ENCODE measurements at places on chromosomes 6 and 20.

GRCh38 chr6:154632119-154632518 is 101.1 kb upstream of the SCAF8 start:
- DNase-seq: peak; percentile 48

GRCh38 chr6:154402081-154402780 is 45.6 kb upstream of the IPCEF1 start:
- no peak for DNase-seq

DNA sequence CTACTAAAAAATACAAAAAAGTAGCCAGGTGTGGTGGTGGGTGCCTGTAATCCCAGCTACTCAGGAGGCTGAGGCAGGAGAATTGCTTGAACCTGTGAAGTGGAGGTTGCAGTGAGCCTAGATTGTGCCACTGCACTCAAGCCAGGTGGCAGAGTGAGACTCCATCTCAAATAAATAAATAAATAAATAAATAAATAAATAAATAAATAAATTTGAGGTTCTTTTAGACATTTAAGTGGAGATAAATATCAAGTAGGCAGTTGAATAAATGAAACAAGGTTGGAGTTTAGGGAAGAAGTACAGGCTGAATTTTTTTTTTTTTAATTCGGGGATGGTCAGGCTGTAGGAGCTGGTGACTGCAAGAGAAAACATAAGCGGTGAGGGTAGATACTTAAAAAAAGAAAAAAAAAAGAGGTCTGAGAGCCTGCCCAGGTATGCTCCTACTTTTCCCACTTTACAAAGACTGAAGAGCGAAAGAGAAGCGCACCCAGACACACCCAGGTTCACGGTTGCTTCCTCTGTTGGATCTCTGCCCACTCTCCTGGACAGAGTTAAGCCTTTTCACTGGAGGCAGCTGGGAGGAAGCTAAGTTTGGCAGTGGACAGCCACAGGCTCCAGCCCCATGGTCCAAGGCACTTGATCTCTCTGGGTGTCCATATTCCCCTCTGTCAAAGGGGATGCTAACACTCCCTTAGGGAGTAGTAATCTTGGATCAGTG is 100.9 kb upstream of the PRDM1 start:
- DNase-seq: no peak

DNA sequence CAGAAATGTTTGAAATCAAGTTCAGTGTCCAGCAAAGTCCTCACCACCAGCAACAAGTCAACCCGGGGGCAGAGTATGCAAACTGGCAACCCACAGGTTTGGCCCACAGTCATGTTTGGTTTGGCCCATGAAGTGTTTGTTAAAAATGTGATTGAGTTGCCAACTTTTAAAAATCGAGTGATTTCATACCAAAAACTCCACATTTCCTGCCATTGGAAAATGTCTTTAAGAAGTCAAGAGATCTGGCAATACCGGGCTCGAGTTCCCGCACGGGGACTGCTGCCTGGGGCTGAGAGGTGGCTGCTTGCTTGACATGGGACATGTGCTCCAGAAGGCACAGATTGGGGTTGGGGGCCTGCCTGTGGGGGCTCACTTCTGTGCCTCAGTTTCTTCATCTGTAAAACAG is 36.1 kb downstream of the PREX1 start:
- peak; percentile 72 for DNase-seq

DNA sequence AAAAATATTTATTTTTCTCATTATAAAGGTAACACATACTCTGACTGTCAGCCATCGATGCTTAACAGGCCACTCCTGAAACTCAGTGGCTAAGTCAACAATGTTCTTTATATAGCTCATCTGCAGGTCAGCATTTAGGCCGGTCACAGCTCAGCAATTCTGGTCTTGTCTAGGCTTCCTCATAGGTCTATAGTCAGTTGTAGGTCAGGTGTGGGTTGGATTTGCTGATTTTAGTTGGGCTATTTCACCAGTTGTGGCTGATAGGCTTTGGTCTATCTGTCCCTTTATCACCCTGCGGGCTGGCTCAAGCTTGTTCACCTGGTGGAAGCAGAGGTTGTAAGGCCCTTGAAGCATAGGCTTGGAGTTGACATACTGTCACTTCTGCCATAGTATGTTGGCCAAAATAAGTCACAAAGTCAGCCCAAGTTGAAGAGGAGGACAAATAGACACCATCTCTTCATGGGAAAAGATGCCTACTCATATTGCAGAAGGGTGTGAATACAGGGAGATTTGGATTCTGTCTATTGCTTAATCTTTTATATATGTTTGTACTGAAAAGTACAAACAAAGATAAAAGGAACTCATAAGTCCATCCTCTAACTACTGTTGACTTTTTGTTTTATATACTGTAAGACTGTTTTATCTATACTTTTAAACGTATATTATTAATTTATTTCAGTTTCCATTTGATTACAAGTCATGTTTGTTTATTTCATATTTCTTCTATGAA is 75.0 kb downstream of the BCKDHB start:
- DNase-seq: no peak

DNA sequence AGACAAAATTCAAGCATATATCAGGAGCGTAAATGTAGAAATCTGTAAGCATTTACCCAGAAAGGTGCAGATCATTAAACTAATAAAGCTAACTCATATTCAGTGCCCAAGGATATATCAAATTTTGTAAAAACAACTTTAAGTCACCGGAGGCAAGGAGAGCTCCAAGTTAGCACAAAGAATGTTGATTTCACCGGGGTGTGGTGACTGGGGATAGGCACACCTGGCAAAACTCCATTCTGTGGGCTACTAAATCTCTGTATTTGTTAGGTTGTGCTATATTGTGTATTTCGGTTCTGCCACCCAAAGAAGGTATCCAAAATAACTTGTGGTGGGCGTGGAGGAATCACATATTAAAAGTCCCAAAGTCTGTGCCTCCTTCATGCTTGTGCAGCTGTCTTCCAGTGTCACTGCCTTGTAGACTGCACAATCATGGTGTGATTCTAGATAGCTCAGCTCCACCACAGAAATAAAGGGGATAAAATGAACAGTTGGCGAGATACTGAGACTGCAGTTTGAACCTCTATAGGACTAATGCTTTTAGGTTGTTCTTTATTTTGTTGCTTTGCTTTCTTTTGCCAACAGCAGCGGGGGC is 111.6 kb downstream of the GMDS start:
- DNase-seq: no peak

DNA sequence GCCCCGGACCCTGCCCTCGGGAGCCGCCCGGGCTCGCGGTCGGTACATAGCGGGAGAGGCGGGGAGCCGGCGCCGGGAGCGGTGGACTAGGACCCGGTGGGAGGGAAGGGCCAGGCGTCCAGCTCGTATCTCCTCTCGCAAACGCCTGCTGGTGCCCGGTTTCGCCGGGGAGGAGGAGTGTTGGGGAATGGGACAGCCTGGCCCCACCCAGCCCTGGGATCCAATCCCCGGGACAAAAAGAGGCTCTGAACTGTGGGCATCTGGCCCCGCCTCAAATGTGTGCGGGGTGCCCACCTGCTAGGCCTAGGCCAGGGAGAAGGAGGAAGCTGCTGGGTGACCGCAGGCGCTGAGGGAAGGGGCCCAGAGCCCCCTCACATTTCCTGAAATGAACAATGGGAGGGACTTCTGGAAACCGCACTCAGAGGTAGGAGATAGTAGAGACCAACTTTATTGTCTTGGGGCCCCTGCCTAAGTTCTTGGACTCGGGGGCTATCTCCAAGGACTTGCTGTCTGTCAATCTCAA is at the start of gene KCNK17:
Gene KCNK17 (minus strand): TSS at position 147 of the 523 bp plus-strand sequence. CDS start 99 bp downstream, at position 48.
- no peak for DNase-seq

DNA sequence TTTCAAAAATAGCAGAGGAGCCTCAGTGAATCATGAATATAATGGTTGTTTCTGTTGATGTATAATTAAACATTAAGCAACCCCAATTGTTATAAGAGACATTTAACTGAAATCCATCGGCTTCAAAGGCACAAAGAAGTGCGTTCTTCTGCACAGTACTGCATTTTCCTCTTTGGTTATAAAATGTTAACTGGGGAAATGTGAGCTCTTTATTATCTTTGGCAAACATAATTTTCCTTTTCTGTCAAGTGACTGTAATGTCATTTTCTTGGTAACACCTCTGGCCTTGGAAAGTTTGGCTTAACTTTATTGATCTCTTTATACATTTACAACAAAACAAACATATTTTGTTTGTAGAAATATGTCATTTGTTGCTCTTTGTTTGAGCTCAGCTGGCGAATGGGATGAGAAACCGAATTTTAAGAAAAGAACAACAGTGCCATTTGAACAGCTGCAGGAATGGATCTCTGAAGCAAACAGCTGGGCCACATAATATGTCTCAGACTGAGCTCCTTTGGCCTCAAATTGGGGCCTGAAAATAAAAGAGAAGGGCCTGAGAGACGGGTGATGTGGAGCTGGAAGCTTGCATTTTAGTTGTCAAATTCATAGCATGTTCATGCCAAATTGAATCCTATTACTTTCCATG is 427.0 kb upstream of the SPTLC3 start:
- DNase-seq: peak; percentile 40

GRCh38 chr6:105628156-105628860 is 225.4 kb upstream of the PREP start:
- no peak for DNase-seq

DNA sequence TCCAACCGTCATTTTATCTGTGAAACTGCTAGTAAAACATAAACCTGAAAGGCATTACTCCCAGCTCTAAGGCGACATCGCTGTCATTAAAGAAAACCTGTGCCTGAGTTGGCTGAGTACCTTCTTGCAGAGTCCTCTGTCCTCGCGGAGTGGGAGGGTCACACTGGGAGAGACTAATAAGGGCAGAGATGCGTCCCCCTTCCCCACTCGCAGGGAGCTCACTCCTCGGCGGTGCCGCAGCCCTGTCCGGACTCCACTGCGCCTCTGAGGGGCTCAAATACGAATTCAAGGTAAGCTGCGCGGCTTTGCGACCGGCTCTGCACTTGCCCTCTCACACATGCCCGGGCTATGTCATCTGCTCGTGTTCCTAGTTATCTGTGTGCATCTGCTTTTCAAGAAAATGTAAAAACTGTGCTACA is at the start of gene COL19A1:
Gene COL19A1 (plus strand): TSS at position 206 of the 419 bp plus-strand sequence. CDS start 13,012 bp downstream, outside the sequence.
- peak; percentile 41 for DNase-seq

DNA sequence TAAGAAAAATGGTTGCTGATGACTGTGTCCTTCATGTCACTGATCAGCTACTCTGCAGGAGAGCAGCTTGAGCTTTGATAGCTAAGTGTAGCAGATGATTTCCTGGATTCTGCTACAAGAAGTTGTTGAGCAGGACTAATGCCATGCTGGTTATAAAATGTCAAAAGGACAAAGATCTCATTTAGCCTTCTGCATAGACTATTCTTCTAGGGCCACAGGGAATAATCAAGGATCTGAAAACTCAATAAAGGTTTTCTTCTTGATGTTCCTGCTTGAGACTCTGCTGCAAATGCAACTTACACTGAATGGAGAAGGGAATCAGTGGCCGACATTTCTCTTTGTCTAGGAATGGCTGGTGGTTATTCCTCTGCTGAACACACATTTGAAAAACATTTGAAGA is 360.3 kb upstream of the PTCHD4 start:
- DNase-seq: no peak

GRCh38 chr6:32113386-32114352 is 4.5 kb upstream of the TNXB start:
- peak; percentile 93 for DNase-seq

GRCh38 chr20:1166948-1167720 is 17.6 kb downstream of the TMEM74B start:
- no peak for DNase-seq

GRCh38 chr20:11881449-11881848 is 36.2 kb upstream of the BTBD3 start:
- DNase-seq: no peak

- DNase-seq: no peak
Observed at GRCh38 chr20:7291323-7291943, 523.9 kb downstream of the BMP2 start.

DNA sequence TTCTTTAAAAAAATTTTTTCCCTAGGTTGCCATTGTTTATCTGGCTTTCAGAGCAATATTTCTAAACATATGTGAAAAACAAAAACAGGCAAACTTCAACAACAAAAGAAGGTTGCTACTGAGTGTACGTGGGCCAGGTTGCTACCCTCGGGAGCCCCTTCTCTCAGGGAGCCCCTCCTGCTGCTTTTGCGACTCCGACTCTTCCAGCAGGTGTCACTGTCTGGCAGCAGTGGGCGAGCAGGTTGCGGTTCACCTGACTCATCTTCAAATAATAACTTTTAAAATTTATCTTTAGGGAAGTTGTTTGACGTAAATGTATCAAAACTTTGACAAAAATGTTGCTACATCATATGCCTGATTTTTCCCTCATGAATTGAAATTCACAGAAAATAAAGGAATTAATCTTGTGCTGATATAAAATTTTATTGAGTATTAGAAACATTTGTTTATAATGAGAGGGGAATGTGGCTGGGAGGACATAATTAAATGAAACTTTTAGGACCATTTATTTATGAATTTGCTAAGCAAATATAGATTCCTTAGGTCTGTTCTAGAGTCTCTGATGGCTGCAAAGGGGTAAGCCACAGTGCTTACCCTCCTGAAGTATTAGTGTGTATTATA is 138.8 kb downstream of the HIVEP1 start:
- DNase-seq: no peak

- no peak for DNase-seq
Observed at GRCh38 chr6:70849348-70850069, 107.4 kb downstream of the B3GAT2 start.

DNA sequence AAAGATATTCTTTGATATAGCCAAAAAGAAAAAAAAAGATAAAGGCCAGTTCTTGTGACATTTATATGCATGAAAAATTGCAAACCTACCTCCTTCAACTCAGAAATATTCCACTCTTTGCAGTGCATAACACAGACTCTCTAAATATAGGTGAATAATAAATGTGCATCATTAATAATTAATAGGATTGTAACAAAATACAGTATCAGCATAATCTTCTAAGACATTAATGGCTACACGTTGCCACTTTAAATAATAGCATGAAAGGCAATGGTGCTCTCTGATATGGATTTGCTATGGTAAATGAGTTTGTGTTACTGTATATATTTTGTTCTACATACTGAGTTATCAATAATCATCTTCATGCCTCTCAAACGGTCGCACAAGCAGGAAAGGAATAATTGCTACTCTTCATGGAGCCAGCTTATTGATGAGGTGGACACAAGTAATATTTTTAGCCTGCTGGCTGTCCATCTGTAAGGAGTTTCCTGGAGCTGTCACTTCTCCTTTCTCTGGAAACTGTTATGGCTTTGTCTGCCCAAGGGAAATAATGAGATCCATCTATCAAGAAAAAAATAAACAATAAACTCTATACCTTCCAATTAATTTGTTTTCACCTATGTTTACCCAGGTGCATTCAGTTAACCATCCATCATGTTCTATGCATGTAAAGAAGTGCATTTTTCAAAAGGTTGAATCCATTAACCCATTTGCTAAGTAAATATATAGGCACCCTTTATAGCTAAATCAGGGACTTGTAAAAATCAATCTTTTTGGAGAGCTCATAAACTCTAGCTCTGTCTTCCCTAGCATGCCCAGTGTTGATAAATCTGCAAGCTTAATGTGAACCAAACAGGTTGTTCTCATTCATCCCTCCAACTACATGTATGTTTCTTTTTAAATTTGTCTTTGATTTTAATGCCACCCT is 253.0 kb downstream of the NKAIN2 start:
- DNase-seq: no peak

- DNase-seq: no peak
Observed at GRCh38 chr6:170234419-170234818, 56.5 kb downstream of the DLL1 start.

GRCh38 chr20:59515013-59515905 is 89.1 kb upstream of the PHACTR3 start:
- peak; percentile 90 for DNase-seq

All from femur (tissue), 1 donor.